CD4-positive, alpha-beta T cell treated with Interleukin-17A for 1 hour (primary cell): ENCODE measurements at places on chromosomes 3 and 15.

DNA sequence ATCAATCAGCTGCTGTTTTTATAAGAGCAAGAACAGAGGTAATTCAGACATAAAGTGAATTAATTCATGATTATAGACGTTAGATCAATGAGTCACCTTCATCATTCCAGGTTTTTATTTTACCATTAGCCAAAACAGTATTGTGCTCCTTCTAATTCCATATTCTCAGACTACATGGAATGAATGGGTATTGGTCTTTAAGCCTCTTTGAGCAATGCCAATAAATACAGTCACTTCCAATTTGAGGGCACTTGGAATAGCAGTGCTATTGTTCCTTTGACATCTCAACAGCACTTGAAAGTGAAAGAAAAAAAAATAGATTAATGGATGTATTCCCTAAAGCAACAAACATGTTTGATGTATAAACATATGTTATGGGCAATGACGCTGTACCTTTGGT is 830.9 kb upstream of the CFAP20DC start:
- DNase-seq: no peak

DNA sequence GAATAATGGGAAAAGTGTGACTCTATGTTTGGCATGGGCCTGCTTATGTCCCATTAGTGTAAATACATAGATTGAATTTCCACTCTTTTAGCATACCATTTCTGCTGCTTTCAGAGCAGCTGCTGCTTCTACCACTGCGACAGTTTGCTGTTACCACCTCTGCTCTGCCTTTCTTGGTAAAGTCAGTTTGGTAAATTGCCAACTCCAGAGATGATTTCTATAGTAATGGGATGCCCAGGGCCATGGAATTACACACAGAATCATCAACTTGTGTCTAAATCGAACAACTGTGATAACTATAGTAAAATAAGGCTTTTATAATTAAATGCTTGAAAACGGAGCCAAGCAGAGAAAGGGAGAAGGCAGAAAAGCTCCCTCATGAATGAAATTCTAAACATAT is 168.4 kb upstream of the VEPH1 start:
- DNase-seq: no peak

DNA sequence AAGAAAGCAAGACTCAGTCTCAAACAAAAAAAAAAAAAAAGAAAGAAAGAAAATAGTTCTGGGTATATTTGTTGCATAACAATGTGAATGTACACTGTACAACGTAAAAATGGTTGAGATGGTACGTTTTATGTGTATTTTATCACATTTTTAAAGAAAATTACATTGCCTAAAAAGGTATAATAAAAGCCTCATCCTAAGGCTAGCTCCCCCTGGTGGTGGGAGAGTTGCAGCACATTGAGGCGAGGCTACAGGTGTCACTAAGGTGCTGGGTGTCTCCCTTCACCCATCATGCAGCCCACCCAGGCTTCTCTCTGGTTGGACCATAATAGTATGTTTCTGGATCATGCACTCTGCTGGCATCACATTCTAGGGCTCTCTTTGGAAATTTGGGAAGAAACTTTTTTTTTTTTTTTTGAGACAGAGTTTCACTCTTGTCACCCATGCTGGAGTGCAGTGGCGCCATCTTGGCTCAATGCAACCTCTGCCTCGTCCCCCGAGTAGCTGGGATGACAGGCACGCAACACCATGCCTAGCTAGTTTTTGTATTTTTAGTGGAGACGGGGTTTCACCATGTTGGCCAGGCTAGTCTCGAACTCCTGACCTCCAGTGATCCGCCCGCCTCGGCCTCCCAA is 12.4 kb upstream of the RAB11A start:
- peak; percentile 85 for DNase-seq

DNA sequence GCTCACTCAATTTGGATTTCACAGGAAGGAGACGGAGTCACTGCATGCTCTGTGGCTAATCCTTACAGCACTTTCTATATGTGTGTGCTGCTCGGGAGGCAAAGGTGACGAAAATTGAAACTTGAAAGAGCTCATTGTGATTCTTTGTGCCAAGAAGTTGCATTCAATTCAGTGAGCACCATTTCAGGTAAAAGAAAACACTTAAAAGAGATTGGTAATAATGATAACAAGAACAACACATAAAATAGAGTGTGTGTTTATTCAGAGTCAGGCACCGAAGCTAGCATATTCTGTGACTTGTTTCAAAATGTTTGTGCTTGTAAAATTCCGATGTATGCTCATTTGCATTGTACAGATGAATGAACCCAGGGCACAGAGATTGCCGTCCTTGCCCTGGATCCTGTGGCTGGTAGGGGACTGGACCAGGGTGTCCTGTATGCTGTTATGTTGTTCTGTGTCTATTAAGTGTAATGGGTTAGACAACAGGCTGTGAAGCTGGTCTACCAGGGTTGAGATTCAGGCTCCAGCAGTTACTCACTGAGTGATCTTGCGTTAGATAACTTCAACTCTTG is 193.3 kb upstream of the PROK2 start:
- DNase-seq: no peak

- DNase-seq: no peak
Observed at GRCh38 chr15:75233504-75234190, 24.5 kb upstream of the GOLGA6C start.

GRCh38 chr3:120280566-120280965 is 4.5 kb downstream of the GPR156 start:
- no peak for DNase-seq

DNA sequence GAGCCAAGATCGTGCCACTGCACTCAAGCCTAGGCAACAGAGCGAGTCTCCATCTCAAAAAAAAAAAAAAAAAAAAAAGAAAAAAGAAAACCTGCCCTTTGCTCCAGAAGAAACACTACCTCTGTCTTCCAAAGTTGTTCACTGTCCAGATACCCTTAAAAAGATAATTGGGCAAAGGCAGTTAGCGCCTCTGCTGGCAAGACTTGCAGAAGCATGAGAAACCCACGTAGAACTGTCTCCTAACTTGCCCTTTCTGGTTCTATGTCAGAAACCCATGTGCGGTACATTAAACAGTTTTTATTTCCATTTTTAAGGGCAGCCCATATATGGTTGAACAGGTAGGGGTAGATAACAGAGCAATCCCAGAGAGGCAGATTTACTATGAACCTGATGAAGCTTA is 1026.4 kb downstream of the ROBO2 start:
- DNase-seq: no peak

- DNase-seq: no peak
Observed at GRCh38 chr3:72754582-72754981, 93.7 kb downstream of the SHQ1 start.

DNA sequence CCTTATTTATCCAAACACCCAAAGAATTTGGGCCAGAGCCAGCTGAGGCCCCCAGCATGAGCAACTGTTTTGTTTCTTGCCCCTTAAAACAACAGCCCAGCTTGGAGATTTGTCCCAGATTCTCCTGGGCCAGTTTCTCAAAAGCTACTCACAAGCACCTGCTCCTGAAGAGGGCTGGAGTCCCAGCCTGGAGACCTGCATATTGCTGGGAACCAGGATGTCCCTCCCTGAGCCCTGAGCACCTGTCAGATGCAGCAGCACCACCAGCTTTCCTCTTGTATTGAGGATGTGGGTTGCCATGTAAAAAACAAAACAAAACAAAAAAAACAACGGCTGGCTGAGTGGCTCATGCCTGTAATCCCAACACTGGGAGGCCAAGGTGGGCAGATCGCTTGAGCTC is 7.0 kb upstream of the RFT1 start:
- DNase-seq: no peak

DNA sequence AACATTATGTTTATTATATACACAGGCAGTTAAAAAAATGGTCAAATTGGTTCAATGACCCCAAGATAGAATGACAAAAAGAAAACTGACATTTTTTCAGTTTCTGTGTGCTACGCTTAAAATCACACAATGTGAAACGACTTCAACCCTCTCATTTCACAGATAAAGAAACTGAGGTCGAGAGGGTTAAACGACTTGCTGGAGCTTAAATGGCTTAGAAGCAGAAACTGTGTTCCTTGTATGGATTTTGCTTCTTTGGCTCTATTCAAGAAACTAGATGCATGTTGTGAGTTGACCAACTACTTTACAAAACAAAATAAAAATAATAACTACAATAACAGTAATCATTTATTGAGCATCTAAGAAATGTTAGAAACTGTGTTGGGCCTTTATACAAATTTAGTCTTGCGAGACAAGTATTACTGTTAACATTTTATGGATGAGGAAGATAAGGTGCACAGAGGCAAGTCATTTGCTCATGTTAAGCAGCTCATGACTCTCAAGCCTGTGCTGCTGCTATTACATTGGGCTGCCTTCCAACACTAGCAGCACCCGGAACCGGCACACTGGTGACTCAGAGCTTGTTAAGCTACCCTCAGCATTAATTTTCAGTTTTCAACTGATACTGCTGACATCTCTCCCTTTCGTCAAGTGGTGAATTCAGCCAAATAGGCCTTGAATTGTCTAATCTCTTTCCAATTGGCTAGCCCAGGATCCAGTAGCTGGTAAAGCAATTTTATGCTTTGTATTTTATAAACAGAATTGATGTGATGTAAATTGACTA is 487.6 kb downstream of the NAALADL2 start:
- DNase-seq: no peak

- DNase-seq: no peak
Observed at GRCh38 chr3:53554559-53555067, 60.2 kb downstream of the CACNA1D start.

- no peak for DNase-seq
Observed at GRCh38 chr3:185521349-185522138, 22.7 kb upstream of the TMEM41A start.

- no peak for DNase-seq
Observed at GRCh38 chr3:127606086-127606805, 8.0 kb downstream of the MCM2 start.

DNA sequence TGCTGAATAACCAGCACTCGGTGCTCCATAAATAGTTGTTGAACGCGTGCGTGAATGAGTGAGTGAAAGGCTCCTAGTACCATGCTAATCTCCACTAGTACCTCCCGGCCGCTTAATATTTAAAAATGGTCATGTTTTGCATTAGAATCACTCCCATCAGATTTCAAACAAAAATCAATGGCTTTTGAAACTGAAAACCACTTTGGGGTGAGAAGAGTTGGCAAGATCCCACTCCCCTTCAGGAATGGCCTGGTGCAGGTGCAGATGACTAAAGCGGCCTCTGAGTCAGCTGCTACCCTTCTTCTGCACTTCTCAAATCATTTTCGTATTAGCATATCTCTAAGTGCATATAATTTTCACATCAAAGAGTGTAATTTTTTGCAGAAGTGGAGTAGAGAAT is 425.3 kb upstream of the PROK2 start:
- no peak for DNase-seq

- peak; percentile 14 for DNase-seq
Observed at GRCh38 chr15:58066042-58066867, 744 bp upstream of the ALDH1A2 start.

DNA sequence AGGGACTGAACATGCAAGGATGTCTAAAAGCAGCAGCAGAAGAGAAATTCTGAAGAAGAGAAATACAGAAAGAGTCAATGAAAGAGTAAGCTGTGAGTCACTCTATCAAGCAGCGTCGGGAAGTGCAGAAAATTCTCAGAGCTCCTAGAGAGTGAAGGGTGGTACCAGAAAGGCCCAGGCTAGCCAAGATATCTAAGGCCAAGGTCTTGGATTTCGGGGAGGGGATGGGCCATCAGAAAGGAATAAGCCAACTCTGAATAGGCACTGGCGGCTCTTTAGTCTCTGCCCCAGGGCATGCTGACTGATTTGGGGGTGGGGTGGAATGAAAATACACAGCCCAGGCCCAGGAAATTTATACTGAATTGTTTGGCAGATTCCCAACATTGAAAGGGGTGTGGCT is 70.8 kb downstream of the GPR156 start:
- DNase-seq: no peak

- DNase-seq: no peak
Observed at GRCh38 chr3:60325610-60326170, 925.6 kb downstream of the FHIT start.

DNA sequence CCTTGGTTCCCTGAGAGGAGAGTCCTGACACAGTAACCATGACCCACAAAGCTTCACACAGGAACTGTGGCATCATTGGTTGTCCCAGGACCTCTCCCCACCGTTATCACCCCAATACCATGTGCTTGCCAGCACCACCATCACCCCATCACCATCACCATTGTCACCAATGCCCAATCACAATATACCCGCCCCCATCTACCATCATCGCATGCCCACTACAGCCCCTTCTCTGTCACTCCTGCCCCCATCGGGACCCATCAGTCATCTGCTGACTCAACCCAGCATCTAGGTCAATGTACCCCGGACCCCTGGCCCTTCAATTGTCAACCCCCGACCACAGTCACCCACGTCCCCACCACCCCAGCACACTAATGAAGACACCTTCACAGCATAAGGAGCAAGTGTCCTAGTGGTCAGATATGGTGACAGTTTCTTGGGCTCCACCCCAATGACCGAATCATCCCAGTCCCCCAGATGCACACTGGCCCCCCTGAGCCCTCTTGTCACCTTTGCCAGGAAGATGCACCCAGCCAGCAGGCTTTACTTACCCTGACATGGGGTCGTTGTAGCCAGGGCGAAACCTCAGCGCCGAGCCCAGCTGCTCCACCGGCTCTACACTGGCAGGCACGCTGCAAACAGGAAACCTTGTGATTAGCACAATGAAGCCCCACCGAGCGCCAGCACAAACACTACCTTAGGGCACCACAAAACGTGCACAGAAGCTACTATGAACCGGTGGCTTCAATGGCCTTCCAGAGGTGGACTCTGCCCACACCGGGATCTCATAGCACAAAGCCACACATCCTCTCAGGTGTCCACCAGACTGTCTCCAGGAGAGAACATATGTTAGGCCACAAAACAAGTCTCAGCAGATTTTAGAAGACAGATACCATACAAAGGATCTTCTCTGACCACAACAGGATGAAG is 25.1 kb downstream of the SHISA5 start:
- DNase-seq: peak; percentile 78
